ENCODE measurements at places on chromosomes 13 and 19. TPM values are rescaled to one million over a fixed set of nuclear protein-coding genes. Genes with fewer than 3 reads are reported as not detected.

ZNF793 gene
- total RNA-seq, result 0.02 TPM

TSEN34 gene
- total RNA-seq, result 122 TPM

VAV1 gene
- 6.8 TPM for total RNA-seq

C19orf18 gene
- not detected for total RNA-seq

SIGLEC10 gene
- 0.08 TPM for total RNA-seq

ZNF730 gene
- total RNA-seq, result not detected

NLRP4 gene
- total RNA-seq, result not detected

CD177 gene
- 0.11 TPM for total RNA-seq

PRODH2 gene
- total RNA-seq, result 0.36 TPM
